Muscle of back (tissue), 13 donors: ENCODE measurements at places on chromosomes 1 and 21. TPM values are rescaled to one million over a fixed set of nuclear protein-coding genes. Genes with fewer than 3 reads are reported as not detected.

DNA sequence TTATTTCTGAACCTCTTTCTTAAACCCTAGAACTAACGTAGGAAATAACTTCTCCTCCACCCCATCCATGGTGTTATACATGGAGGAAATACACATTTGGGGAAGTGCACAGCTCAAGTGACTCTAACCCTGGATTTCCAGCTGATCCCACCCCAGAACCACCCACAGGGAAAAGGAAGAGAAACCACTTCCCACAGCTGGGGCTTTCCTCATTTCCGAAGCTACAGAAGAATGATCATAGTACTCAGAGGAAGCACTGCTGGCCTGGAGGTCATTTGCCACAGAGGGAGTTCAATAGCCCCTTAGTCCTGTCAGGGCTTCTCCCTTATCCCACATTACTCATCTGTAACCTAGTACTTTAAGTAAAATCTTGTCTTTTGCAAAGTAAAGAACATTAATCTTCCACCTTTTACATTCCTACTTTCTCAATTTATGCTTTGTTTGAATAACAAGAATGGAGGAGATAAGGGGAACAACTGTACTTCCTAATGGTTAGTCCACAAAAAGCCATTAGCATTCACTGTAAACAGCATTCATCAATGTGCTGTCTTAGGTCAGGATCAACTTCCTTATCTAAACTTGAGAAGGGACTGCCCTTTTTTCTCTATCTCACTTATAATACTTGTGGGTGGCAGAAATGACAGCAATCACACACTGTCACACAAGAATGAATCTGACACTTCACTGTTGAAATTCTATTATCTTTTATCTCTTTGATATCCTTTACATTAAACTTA, 63.0 kb upstream of the RGS1 start:
- DNase-seq: no peak

DNA sequence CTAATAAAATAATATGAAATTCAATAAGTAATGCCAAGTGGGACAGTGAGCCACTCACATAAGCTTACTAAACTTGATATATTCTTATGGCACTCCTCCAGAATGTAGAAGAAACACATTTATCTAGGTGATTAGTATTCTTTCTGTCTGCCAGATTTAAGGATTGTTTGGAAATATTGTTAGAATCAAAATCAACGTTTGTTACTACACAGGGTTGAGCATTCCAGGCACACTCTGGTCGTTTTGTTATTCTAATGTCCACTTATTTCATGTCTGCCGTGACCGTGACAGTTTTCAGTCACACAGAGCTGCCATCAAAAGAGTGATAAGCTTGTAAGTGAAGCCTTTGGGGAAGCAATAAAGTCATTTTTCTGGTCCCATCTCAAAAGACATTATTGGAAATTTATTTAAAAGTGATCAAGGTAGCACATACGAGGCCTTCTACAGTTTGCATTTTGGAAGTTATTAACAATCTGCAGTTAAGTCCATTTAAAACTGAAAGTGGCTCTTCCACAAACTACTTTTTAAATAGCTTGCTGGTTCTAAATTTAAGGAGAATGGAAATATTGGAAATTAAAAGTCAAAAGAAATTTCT, 38.0 kb downstream of the NFIA start:
- DNase-seq: peak; percentile 64

GRCh38 chr1:41856151-41856943, 62.4 kb downstream of the HIVEP3 start:
- no peak for DNase-seq

DNA sequence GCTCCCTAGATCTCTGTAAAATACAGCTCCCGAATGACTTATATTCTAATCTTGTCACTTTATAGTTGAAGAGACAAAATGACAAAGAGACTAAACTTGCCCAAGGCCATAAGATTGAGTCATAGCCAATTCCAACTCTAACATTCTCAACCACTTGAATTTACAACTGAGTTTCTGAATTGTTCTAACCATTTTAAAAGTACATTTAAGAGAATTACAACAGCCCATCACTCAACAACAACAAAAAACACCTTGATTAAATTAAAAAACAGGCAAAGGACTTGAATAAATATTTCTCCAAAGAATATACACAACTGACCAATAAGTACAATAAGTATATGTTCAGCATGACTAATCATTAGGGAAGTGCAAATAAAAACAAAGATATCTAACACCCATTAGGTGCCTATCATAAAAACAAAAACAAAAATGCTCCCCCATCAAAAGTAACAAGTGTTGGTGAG, 8.7 kb upstream of the ADCY10 start:
- no peak for DNase-seq

DNA sequence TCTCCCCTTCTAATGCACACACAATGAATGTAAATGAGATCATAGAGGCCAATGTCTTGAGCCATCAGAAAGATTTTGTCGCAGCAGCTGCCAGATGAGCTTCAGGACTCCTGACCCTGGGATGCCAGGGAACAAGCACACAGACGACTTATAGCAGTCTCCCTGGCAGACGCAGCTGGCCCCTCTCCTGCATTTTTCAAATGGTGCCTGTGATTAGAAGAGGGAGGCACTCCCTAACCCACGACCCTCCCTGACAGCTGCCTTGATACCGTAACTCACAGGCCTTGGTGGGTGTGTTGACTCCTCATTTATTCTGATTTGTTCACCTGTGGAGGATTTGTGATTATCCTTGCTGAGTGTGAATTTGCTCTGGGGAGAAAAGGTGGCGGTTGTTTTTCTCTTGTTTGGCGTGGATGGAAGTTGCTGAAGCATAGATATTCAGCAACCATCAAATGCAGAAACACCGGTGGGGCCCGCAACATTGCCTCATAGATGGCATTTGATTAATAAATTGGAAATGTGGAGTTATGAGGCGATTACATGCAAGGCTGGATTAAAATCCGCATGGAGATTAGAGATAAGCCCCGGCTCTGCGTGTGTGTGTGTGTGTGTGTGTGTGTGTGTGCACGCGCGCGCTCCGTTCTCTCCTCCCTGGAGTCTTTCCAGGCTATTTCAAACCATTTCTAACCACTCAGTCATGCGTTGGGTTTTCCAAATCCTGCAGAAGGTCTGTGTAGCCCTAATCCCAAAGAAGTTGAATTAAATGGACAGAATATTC, 2.1 kb upstream of the RD3 start:
- no peak for DNase-seq

DNA sequence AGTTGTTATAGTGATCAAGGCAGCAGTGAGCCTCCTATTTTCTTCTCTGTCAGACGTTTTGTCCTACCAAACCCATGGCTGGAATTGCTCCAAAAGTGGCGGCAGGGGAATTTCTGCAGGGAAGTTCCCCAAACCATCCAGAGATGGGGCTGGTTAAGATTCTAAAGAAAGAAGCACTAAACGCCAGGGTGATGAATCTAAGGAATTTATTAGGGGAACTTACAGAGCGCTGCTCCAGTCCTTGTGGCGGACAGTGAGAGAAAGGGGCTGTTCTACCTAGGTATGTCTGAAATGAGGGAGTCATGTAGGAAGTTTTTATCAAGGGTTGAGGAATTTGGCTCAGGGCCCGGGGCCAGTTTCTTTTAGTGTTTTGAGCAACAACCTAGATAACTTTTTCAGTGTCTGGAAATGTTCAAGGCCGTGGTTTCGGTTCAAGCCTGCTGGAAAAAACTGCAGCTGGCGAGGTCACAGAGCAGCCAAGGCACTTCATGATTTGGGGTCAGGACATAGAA, 222.4 kb upstream of the B3GALT2 start:
- peak; percentile 42 for DNase-seq

The TAL1 gene
- 3.4 TPM for polyA plus RNA-seq

The CD1B gene
- polyA plus RNA-seq: not detected

The MROH7 gene
- polyA plus RNA-seq: 8.2 TPM

The RIPPLY3 gene
- 0.22 TPM for polyA plus RNA-seq

The KRTAP12-1 gene
- not detected for polyA plus RNA-seq

The TMEM51 gene
- 5.4 TPM for polyA plus RNA-seq

The FAAH gene
- 15.4 TPM for polyA plus RNA-seq

The BSND gene
- polyA plus RNA-seq: not detected

The MEX3A gene
- polyA plus RNA-seq: 17.4 TPM
